Memory B cell (primary cell): ENCODE measurements at places on chromosomes 7 and 10.

DNA sequence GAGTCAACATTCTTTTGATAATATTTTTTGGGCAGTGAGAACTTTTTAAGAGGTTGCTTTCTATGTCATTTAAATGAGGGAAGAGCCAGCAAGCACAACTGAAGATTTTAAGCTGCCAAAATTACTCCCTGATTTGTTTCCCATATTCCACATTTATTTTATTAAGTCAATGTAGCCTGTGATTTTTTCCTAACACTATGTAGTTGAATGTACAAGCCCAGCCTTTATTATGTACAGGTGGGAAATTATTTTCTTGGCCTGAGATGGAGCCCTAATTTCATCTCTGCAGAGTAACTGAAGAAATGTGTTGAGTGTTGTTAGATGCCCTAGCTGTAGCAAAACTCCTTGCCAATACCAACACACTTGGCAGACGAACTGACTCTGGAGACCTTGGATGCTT lies 83.1 kb upstream of the MINDY3 start:
- no peak for DNase-seq

DNA sequence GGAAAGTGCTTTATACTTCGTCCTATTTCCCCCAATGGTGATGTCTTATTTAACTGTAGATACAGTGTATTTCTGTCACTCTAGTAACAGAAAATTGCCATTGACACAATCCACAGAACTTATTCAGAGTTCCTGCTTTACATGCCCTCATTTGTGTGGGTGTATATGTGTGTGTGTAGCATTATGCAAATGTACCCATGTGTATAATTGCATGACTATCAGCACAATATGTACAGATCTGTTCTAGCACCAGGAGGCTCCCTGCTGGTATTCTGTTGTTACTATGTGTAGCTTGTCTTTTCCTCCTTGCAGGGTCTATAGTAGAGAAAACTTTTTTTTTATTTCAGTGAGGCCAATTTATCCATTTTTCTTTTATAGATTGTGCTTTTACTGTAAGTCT lies 16.5 kb downstream of the CYP3A43 start:
- no peak for DNase-seq

GRCh38 chr10:74610299-74610698 lies 216.1 kb upstream of the KAT6B start:
- DNase-seq, result no peak

- no peak for DNase-seq
These were observed 267.7 kb downstream of the MALRD1 start for GRCh38 chr10:19316204-19316870.

DNA sequence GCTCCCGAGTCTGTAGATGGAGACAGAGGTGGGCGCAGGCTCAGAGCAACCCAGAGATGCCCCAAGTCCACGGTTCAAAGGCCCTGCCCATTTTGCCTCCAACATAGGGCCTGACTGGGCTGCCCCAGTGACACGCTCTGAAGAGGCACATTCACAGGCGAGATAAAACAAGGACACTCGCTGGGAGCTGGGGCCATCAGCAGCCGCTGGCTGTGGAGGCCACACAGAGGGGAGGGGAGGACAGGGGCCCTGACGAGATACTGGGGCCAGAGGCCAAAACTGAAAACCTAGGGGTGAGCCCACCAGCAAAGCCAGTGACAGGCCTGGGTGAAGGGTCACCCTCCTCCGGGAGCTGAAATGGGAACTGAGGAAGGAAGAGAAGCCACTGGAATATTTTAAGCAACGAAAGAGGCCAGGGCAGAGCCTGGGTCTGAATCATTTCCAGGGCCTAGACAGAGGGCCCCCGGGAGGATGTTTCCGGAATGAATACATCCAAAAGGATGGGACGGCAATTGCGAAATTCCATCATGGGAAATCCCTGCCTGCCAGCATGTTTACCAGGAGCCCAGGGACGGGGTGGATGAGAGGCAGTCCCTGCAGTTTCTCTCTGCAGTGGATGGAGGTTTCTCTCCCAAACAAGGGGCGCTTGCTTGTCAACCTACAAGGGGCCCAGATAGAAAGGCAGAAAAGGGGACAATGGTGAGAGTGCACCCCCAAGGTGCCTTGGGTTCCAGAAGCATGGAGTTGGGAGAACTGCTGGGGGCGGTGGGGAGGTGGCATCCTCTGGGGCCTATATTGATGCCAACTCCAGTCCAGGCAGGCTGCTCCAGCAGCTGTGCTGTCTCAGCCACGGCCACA lies 29.0 kb upstream of the HSPA12A start:
- no peak for DNase-seq

- no peak for DNase-seq
These were observed 187.1 kb downstream of the DNAJB6 start for GRCh38 chr7:157523766-157524421.

- no peak for DNase-seq
These were observed 241.7 kb downstream of the BUB3 start for GRCh38 chr10:123395906-123396305.
